ENCODE measurements at places on chromosomes 16 and 17.
A peak's percentile ranks its signal among the peaks of the same experiment; 100 is the strongest.

DNA sequence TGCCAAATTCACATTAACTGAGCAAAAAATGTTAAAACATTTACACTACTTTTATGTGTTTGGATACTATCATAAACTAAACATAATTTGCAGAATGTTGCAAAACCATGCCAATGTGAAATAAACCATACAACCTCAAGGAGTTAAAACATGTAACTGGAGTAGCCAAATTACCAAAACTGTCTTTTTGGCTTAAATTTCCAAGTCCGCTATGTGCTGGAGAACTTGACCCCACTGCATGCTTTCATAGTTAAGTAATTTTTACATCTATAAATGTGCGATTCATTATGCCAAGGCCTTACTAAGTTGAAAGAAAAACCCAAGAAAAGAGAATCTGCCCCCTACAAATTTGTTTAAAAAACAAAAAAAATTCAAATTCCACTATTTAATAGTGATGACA lies 28.2 kb downstream of the BRD7 start:
- DNase-seq = no peak

GRCh38 chr16:88851616-88852015 lies 5.1 kb downstream of the GALNS start:
- DNase-seq = no peak

DNA sequence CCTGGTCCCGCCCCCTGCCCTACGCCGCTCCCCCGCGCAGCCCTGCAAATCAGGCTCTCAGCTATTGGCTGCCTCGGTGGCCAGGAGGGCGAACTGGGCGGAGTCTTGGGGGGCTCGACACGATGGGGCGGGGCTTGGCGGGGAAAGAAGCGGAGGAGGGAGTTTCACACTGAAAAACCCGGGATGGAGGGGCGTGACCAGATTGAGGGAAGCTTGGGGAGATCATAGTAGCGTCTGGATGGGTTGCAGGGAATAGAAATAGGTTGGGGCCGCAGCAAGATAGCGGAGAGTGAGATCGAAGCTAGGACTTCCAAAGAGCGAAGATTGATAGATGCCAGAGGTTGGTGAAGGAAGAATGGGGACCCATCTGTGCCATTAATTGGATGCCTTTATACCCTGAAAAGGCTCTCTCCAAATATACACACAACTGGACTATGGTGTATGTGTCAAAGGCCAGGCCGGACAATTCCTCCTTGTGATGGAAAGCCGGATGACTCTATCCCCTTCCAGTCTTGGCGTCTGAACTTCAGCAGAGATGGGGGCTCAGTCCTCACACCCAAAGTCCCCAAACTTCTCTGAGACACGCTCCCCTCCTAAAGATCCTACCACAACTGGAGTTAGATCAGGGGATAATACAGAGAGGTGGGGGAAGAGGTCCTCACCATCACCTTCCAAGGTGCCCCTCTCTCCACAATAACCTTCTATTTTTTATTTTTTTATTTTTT lies 376 bp upstream of the STAC2 start:
- DNase-seq = peak; percentile 60

GRCh38 chr16:85527767-85528297 lies 85.3 kb upstream of the GSE1 start:
- no peak for DNase-seq

DNA sequence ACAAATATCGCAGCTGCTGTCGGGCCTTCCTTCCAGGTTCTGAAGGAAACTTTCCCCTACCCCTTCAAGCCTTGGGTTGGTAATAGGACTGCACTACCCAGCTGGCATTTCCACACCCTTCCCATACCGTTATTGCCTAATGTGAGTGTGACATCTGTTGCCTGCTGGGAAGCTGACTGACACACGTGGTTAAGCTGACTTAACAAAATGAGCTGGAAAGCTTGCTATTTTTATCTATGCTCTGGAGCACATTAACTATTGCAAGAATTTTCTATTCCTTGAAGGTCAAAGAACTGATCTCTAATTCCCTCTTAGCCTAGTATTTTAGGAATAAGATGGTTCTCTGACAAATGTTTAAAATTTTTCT lies 79.5 kb downstream of the PMP22 start:
- DNase-seq = no peak

DNA sequence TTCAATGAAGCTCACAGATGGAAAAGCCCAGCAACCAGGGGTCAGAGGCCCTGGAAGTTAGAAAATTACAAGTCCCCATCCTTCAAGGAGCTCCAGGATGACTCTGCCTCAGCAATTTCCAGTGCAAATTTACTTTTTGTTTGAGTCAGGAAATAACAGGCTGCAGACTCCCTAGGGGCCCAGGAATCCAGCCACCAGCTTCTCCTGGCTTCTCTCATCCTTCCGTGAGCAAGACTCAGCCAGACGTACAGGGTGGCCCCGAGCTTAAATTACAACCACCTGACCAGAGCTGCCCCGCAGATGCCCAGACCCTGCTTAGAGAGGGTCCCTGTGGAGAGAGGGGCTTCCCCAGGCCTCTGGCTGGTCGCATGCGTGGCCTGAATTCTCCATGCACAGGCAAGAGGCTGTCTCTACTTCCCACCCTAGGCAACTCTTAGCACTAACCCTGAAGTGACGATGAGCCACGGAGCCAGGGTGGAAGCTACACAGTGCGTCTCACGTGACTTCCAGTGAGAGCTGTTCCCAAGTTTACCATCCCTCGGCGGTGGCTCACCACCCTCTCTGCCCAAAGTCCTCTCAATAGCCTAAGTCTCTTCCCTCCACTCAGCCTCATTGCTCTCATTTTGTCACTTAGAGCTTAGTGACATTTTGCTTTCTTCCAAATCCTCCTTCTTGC lies 27.1 kb downstream of the GPR142 start:
- no peak for DNase-seq

DNA sequence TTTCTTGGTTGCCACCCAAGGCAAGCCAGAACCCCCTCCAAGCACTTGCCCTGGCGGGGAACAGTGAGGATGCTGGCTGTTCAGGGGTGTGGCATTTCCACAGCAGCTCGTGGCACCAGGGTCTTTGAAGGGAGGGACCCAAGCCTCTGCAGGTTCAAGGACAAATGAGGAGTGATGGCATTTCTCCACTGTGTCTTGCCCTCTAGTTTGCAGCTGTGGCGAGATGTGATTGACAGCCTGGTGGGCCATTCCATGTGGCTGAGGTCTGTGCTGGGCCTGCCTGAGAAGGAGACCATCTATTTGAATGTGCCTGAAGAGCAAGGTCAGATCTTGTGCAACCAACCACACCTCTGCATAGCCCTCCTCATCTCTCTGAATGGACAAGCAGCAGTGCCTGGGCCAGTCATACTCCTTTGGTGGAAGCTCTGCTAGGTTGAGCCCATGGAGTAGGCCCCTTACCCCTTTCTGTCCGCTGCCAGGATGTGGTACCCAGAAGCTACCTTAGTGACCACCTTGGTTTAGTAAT lies 4.5 kb upstream of the EPN3 start:
- DNase-seq = no peak

- DNase-seq = no peak
Measured at GRCh38 chr17:27265333-27265732, 28.6 kb upstream of the WSB1 start.

- no peak for DNase-seq
Measured at GRCh38 chr17:45342306-45342705, 25.5 kb upstream of the MAP3K14 start.

- no peak for DNase-seq
Measured at GRCh38 chr17:76865174-76865573, 3.0 kb upstream of the MGAT5B start.

DNA sequence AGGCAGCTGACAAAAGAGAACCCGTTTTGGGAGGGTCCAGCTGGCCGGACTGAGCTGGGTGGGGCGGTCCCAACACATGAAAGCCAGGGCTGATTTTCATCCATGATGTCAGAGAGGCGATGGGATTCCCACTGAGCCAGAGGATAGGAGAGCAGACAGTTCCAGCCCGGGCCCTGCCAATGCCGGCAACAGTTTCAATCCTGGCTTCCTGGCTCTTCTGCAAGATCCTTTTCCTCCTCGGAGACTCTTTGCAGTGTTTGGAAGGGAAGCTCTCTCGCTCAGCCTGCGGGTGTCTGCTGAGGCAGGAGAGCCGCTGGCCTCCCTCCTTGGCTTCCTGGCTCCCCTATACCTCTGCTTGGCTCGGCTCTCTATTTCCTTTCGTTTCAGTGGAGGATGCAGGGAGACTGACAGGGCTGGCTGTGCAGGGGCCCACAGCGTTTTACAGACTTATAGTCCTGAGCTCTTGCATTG lies 145.5 kb upstream of the SOX9 start:
- no peak for DNase-seq

DNA sequence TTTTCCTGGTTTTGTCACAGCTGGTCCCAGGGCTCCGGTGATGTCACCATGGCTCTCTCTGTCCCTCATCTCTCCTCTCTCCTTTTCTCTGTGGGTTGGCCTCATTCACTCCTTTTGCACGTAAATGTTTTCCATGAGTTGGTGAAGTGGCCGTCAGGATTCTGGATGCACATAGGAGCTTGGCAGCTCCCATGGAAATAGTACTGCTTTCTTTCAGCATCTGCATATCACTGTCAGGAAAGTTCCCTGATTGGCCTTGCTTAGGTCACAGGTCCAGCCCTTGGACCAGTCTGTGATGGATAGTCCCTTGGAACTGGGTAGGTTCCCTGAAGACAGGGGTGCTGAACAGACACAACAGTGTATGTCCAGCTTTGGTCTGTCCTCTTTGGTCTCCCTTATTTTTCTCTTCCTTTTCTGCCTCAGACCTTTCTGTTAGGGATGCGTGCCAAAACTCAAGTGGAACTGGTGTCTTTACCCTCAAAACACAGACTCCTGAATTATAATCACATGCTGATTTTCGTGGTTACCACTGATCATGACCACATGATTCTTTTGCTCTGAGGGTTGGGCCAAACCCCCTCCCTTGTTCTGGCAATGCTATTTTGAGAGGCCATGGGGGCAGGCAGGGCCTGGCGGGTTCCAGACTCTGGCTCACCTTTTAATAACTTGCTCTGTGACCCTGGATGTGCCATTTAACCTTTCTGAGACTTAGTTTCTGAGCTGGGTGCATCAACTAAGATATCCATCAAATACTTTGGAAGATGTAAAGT lies 99.0 kb downstream of the MSI2 start:
- no peak for DNase-seq

GRCh38 chr17:35749560-35750412 lies 3.3 kb downstream of the GAS2L2 start:
- DNase-seq = no peak

GRCh38 chr17:66076546-66077190 lies 115.3 kb downstream of the CEP112 start:
- no peak for DNase-seq

DNA sequence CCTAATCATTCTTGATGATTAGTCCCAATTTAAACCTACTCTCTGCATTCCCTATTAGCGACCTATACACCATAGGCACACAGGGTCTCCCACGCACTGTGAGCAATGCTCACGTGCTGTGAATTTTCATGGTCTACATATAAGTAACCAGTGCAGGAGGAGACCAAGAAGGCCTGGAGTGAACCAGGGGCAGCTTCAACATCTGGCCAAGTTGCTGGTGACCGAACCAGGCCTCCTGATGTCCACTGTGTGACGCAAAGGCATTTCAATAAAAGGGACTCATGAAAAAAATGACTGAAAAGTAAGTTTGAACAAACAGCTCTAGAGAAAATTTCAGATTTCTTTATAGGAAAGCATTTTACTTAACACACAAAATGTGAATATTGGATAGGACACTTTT lies 107.0 kb downstream of the ZFHX3 start:
- DNase-seq = no peak

GRCh38 chr17:46862949-46863348 lies 11.6 kb downstream of the WNT9B start:
- DNase-seq = no peak

DNA sequence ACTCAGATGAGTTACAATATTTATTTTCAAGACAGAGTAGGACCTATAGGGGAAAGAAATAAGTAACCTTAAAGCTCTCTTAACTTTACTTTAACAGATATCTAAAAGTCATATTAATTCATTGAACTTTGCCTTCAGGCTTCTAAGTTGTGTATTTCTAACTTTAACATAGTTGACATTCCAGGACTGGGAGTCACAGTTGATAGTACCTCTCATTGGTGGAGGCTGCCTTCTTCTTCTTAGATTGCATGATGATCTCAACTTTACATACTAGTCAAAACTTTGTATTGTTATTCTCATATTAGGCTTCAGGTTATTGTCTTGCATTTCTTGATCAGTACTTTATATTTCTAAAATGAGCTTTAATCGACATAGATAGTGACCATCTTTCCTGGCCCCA lies 350.1 kb upstream of the KIF2B start:
- no peak for DNase-seq

GRCh38 chr16:65574326-65574966 lies 452.6 kb upstream of the CDH11 start:
- DNase-seq = no peak

DNA sequence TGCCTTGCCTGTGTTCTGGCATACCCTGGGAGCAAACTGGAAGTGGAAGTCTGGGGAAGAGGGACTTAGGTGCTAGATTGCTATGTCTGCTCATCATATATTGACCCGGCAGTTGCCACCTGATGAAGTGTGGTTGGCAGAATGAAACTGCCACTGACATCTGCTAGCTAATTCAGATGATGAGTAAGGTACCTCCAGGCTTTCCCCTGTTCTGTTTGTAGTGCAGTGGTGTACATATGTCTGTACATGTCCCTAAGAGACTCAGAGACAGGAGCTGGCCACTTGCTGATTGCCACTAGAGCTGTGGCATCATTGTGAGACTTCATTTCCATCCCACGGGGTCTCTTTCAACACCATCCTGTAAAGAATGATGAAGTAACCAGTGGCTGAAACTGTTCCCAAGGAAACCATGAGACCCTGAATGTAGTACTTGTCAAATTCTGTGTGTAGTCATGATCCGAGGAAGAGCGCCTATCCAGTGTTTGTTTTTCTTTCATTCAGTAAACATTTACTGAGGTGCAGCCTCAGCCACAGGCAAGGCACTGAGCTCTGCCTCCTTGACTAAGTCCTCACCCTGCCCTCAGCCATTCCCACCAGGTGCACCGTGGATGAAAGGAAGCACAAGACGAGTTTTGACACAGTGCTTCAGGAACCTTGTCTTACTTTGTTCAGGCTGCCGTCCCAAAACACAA lies 13.2 kb downstream of the CLUAP1 start:
- DNase-seq = no peak

- DNase-seq = no peak
Measured at GRCh38 chr16:79362300-79362970, 238.1 kb downstream of the MAF start.

DNA sequence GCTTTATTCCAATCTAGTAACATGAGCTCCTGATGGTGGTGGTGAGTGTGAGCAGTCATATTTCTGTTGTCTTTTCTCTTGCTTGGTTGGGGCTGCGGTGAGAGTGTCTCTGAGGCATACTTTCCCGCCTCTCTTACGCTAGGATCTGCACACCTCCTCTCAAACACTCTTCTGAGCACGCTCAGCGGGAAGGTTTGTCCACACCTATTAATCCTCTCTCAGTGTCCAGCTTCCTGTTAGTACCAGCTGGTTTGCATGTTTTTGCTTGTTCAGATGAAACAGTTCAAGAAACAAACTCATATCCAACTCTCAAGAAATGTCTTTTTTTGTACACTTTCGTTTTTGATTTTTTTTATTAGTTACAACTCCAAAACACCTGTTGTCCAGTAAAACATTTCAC lies 89.5 kb downstream of the CCDC182 start:
- DNase-seq = no peak

GRCh38 chr16:71293919-71294318 lies 4.7 kb upstream of the CMTR2 start:
- no peak for DNase-seq
